ENCODE measurements at places on chromosomes 6 and 20.

DNA sequence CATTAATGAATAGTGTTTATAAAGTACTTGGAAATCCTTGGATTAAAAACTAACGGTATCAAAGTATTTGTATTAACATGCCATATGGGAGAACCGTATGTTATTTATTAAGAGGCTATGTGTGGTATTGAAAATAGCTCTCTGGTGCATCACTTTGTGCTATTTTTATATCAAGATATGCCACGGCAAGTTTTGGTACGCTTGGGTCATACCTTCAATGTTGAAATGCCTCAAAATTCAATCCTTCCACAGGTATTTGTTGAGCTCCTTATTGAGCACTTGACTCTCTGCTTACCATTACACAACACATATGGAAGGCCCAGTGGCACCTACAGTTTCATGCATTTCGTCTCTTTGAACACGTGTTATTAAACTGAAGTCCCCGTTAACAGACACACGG is 647.9 kb downstream of the KIF16B start:
- no peaks in the 10 kb centered on the region for H3K4me1 ChIP-seq
- H3K27ac ChIP-seq = no peak overlapping the region
- H3K36me3 ChIP-seq = no peaks in the 10 kb centered on the region
- no peaks in the 10 kb centered on the region for H3K27me3 ChIP-seq
- no peak for DNase-seq
- H3K4me3 ChIP-seq = no peak overlapping the region

- no peaks in the 10 kb centered on the region for H3K27me3 ChIP-seq
- no peak overlapping the region for H3K27ac ChIP-seq
- H3K4me3 ChIP-seq = no peak overlapping the region
- DNase-seq = peak; percentile 91
- H3K4me1 ChIP-seq = peaks cover 4% of the 10 kb centered on the region
Observed at GRCh38 chr6:71406865-71407860, 118.6 kb downstream of the OGFRL1 start.

- no peak overlapping the region for H3K27ac ChIP-seq
- H3K36me3 ChIP-seq = peaks cover 2% of the 10 kb centered on the region
- H3K4me3 ChIP-seq = no peak overlapping the region
- DNase-seq = peak; percentile 23
Observed at GRCh38 chr20:32314768-32315167, 37.3 kb downstream of the KIF3B start.

GRCh38 chr20:251354-251753 is 6.2 kb upstream of the DEFB132 start:
- H3K36me3 ChIP-seq = no peaks in the 10 kb centered on the region
- H3K27ac ChIP-seq = no peak overlapping the region
- H3K27me3 ChIP-seq = peaks cover 2% of the 10 kb centered on the region
- DNase-seq = peak; percentile 76

- no peaks in the 10 kb centered on the region for H3K27me3 ChIP-seq
- H3K4me1 ChIP-seq = no peaks in the 10 kb centered on the region
- H3K27ac ChIP-seq = no peak overlapping the region
- no peak overlapping the region for H3K4me3 ChIP-seq
- DNase-seq = no peak
Observed at GRCh38 chr6:52305948-52306767, 21.6 kb upstream of the MCM3 start.

GRCh38 chr6:139528471-139528870 is 154.0 kb upstream of the CITED2 start:
- peaks cover under 1% of the 10 kb centered on the region for H3K4me1 ChIP-seq
- H3K4me3 ChIP-seq = no peak overlapping the region
- no peak for DNase-seq
- H3K36me3 ChIP-seq = no peaks in the 10 kb centered on the region
- H3K27ac ChIP-seq = no peak overlapping the region
- H3K27me3 ChIP-seq = no peaks in the 10 kb centered on the region

- H3K4me3 ChIP-seq = no peak overlapping the region
- peak overlapping the region; percentile 19 for H3K27ac ChIP-seq
- DNase-seq = no peak
- no peaks in the 10 kb centered on the region for H3K27me3 ChIP-seq
- H3K36me3 ChIP-seq = no peaks in the 10 kb centered on the region
Observed at GRCh38 chr20:13344671-13345070, 123.6 kb downstream of the ISM1 start.
